ENCODE measurements at places on chromosomes 7 and 10. TPM values are rescaled to one million over a fixed set of nuclear protein-coding genes. Genes with fewer than 3 reads are reported as not detected.
A peak's percentile ranks its signal among the peaks of the same experiment; 100 is the strongest.

GRCh38 chr10:131848296-131848695 lies 52.5 kb upstream of the PPP2R2D start:
- DNase-seq = no peak

DNA sequence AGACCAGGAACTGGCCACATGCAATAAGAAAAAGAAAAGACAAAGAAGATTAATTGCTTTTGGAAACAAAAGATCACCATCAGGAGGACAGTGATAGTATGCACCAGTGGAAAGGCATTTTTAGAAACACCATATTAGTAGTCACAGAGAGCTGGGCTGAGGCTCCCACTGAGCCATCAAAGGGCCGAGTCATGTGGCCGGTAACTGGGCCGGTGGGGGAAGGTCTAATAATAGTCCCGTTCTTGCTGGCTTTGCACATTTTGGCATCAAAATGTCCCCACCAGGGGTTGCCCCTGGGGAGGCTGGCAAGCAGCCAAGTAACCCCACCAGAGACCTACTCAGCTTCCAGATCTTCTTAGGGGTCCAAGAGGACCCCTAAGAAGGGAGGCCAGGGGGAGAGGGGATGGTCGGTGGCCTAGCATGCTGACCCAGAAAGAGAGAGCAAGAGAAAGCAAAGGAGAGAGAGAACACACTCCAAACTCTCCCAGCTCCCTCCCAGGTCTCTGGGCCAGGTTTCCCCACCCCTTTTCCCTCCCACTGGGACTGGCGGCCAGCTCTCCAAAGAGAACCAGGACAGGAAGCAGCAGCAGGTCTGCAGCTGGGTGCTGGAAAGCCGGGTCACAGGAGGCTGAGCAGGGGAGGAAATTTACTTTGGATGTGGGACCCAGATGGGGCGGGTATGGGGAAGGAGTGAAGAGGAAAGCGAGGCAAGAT lies 70.2 kb upstream of the FGFR2 start:
- no peak for DNase-seq

DNA sequence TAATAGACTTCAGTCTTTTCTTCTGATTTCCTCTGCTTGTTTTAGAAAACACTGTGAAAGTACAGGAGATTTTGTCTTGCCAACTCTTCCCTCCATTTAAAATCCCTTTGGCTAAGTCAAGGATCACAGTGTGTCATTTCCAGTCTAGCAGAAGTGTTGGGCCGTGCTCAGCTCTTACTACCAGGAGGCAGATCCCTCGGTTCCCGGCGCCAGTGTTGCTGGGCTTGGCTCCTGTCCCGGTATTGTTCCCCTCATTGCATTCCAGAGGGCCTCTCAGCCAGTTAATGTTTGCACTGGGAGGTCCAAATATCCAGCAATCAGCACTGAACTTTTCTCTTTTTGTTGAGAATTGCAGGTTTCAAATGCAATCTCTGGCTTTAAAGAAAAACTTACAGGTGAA lies 612.1 kb upstream of the MGMT start:
- DNase-seq = no peak

- DNase-seq = peak; percentile 94
Observed at GRCh38 chr10:133336577-133337369, at the start of gene CALY. TSS of gene CALY (minus strand) at chr10:133336896. CDS start at chr10:133328989, 7,907 bp downstream.

DNA sequence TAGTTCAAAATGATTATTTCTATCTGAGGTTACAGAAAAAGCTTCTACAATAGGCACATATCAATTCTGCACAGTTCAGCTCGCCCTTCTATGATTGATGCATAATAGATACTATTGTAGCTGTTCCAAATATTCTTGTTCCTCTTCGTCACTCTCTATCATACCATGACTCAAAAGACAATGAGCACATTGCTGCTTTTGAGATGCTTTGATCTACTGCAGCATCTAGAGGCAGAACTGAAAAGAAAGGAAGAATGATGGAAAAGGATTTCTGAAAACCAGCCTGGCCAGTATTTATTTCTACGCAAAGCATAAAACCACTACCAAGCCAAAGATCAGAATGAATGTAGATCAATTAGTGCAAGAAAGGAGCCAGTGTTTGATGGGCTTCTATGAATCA lies 59.3 kb upstream of the PLXDC2 start:
- no peak for DNase-seq

HOXA5 gene
- total RNA-seq = not detected

FLNC gene
- total RNA-seq = 0.09 TPM

CADPS2 gene
- not detected for total RNA-seq

DNAJC1 gene
- 22.4 TPM for total RNA-seq

SORCS1 gene
- not detected for total RNA-seq

Data from activated CD4-positive, alpha-beta T cell treated with anti-CD3 and anti-CD28 coated beads, Interleukin-2, amount 10 ng/mL, durations not matched to agents 24 days and 14 days (primary cell).